ENCODE measurements at places on chromosomes 4 and X.

- DNase-seq: no peak
Measured at GRCh38 chr4:82140422-82140821, 233.4 kb downstream of the HNRNPD start.

- DNase-seq: no peak
Measured at GRCh38 chrX:42151808-42152207, 228.5 kb upstream of the CASK start.

DNA sequence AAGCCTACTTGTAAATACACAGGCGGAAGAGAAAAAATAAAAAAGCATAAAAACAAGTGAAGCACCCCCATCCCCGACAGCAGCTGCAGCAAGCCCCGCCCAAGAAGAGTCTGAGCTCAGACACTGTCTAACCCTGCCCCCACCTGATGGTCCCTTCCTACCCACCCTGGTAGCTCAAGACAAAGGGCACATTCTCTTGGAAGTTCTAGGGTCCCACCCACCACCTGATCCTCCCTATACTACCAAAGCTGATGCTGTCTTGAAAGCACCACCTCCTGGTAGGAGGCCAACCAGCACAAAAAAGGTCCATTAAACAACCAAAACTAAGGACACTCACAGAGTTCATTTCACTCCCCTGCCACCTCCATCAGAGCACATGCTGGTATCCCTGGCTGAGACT lies 308.2 kb downstream of the KLHL13 start:
- peak; percentile 43 for DNase-seq

DNA sequence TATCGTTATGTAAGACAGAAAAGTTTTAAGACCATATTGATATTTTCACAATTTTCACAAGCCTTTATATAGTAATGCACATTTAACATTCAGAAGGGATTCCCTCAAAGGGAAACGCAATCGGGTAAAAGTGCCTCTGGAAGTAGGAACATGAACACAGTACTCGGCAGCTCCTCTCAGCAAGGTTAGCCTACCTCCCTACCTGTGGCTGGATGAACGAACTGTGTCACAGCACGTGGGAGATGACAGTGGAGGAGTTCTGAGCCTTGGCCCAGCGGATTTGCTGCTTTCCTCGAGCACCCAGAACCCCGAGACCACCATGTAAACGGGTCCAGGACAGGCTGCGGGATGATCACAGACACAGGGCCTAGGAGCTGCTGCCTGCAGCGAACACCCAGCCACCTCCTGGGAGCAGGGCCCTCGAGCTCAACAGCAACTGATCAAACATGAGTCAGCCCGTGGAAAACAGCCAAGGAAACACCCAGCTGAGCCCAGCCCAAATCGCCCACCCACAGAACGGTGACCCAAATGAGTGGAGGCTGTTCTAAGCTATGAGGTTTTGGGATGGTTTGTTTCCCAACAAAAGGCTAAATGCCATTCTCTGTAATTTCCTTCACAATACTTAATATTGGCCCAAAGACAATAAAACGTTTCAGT lies 30.4 kb downstream of the FAT1 start:
- peak; percentile 76 for DNase-seq

DNA sequence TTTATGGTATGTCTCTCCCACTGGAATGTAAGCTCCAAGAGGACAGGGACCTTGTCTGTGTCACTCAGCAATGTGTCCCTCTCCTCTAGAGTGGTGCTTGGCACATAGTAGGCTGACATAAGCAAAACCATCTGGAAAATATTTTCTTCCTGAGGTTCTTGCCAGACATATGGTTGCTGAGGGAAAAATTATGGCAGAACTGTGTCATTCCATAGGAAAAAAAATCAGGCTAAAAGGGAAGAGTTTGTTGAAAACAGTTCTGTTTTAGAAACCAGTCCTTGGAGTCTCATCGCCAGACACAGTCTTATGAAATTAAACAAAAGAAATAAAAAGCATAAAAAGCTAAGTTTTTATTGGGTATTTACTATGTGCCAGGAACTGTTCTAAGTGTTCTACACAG lies 60.9 kb downstream of the RTL9 start:
- DNase-seq: no peak

All from SJCRH30 (cell line).